ENCODE measurements at places on chromosomes 5 and 9.

DNA sequence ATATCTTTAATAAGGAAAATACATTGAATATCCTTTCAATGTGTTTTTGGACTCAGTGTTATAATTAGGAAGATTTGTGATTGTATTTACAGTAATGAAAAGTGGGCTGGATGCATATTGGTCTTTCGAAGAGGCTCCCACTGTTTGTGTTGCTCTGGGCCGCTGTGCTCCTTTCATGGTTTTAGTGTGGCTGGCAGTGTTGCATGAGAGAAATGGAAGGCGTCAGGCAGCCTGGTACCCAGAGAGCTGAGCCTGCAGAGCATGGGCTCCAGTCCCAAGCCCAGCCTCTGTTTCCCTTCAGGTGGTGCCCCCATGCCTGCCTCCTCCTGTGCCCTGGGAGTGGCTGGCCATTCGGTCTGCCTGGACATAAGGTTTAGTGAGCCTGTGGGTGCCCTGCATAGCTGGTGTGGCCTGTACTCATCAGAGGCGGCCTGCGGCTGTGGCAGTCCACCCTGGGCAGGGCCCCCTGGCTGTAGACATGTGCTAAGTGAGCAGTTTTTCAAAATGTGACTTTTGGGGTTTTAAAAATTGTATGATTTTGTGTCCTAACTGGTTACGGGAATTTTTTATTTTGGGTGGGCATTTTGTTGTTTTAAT is 27.4 kb upstream of the FAM120AOS start:
- DNase-seq = no peak

DNA sequence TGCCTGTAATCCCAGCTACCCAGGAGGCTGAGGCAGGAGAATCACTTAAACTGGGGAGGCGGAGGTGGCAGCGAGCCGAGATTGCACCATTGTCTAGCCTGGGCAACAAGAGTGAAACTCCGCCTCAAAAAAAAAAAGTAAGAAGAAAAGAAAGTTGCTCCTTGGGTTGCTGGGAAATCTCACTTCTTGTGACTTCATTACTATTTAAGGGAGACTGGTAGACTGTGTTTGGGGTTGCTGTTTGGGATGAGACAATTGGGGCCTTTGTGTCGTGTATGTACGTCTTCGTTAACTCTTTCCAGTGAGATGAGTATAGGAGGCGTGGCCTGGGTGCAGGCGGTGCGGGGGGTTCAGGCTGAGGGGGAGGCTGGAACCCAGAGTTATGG is 11.6 kb downstream of the NDST1 start:
- DNase-seq = no peak

GRCh38 chr9:131801810-131802209 is 61.9 kb upstream of the RAPGEF1 start:
- no peak for DNase-seq

- no peak for DNase-seq
Measured at GRCh38 chr5:144395704-144396103, 225.0 kb downstream of the KCTD16 start.

GRCh38 chr9:76200315-76200714 is 193.9 kb downstream of the RFK start:
- no peak for DNase-seq

GRCh38 chr9:89427621-89428221 is 70.2 kb downstream of the SEMA4D start:
- peak; percentile 63 for DNase-seq

GRCh38 chr9:107280543-107280942 is 2.5 kb upstream of the RAD23B start:
- no peak for DNase-seq

DNA sequence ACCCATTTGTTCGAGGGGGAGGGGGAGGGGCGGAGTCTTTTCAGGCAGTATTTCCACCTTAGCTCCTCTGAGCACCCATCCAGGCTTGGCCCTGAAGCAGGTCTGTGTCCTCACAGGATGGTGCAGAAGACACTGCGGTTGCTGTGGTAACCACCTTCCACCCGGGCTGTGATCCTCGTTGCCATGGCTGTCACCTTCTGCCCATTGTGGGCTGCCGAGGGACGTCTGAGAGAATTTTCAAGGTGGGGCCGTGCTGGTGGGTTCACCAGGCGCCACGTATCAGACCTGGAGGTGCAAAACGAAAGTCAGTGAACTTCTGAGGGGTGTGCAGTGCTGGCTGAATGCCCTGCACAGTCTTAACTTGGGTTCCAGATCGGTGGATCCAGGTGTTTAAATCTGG is 26.7 kb downstream of the POLR1E start:
- DNase-seq = no peak

GRCh38 chr9:129900263-129901027 is 65.2 kb downstream of the USP20 start:
- DNase-seq = no peak

DNA sequence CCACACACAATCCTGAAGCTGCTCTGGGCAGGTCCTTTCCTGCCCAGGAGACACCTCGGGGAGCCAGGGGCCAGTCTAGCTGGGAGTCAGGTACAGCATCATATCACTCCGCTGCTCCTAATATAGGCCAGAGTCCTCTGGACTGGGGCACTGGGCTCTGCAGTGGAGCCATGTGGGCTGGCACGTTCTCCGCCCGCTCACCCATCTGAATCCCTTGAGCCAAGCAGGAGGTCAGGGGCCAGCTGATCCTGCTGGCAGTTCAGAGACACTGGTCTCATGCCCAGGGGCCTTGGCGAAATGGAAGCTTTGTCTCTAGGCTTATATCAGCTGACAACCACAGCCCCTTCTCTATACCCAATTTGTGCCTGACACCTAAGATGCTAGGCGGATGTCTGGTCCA is 9.3 kb upstream of the CORO2A start:
- no peak for DNase-seq

All from stimulated activated CD4-positive, alpha-beta T cell treated with anti-CD3 and anti-CD28 coated beads, Interleukin-4, amount 100 ng/mL, for 48 hours (primary cell).